ENCODE measurements at places on chromosomes 5 and 9.

DNA sequence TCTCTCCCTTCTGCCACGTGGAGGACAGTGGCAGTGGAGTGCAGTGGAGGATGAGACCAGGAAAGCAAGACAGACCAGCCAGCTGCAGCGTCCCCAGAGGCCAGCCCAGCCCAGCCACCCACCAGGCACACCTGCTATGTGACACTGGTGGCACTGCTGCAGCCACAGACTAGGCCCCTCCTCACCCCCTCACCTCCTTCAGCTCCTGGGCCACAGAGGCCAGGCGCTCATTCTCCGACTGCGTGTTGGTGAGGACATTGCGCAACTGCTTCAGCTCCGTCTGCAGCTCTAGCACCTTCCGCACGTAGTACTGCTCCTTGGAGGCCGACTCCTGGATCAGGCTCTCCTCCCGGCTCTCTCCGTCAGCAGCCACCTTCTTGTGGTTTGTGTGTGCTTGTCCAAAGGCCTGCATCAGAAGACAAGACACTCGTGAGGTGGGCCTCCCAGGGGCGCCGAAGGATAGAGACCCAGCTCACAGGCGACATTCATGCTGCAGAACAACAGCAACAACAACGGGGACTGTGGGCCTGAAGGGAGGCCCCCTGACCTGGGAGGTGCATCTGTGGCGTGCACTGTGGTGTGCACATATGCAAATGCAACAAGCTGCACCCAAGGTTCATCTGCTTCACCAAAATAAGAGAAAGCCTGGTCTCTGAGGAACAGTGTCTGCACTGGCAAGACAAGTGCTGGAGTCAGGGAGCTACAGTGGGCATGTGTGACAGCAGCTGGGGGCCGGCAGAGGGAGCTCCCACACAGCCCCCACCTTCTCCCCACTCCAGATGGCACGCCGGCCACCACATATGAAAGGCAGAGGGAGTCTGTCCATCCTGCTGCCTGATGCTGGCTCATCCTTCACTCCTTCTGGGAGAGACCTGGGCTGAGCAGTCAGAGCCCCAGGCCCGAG, 35.5 kb downstream of the BICD2 start:
- no peak for DNase-seq

DNA sequence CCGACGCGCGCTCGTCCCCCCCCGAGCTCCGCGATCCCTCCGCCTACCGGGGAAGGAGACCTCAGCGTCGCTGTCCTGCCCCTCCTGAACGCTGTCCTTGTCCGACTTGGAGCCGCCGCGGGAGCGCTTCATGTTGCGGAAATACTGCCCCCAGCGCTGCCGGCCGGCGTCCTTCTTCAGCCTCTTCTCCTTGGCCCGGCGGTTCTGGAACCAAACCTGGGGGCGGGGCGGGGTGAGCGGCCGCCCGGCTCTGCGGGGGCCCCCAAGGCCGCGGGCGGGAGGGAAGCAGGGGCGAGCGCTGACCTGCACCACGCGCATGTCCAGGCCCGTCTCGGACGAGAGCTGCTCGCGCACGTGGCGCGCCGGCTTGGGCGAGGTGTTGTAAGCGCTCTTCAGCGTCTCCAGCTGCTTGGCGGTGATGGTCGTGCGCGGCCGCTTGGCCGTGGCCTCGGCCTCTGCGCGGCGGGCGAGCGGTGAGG, 6.3 kb downstream of the LHX3 start:
- no peak for DNase-seq

DNA sequence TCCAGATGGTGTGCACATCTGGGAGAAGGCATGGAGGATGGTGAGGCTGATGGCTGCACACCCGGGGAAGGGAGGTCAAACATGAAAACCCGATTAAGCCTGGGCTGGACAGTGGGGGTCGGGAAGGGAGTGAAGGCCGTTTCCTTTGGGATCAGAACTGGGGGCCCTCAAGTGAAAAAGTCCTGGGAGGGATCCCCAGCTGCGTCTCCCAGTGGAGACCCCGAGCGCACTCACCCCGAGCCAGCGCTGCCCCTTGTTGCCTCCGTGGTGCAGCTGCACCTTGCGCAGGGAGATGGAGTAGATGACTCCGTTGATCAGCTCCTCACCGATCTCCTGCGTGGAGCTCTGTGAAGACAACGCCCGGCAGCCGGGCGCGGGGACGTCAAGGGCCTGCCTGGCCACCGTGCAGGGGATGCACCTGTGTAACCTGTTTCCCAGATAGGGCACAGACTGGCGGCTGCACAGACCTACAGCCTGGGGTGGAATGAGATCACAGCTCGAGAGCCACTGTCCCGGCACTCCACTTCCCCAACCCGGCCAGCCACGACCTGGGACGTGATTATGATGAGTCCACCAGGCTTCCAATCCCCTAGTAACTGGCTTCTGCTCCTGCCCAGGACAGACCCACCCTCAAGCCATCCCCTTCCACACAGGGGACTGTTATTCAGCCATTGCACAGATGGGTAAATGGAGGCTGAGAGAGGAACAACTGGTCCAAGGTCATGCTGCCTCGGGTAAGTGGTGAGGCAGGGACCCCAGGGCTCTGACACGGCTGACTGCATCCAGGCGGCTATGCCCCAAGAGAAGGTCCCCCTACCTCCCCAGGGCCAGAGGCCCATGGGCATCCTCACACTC, 9.0 kb downstream of the RALGDS start:
- no peak for DNase-seq

GRCh38 chr9:7570107-7570720, 229.4 kb downstream of the DMAC1 start:
- no peak for DNase-seq

GRCh38 chr5:179278119-179278518, 67.1 kb downstream of the ADAMTS2 start:
- DNase-seq = no peak

DNA sequence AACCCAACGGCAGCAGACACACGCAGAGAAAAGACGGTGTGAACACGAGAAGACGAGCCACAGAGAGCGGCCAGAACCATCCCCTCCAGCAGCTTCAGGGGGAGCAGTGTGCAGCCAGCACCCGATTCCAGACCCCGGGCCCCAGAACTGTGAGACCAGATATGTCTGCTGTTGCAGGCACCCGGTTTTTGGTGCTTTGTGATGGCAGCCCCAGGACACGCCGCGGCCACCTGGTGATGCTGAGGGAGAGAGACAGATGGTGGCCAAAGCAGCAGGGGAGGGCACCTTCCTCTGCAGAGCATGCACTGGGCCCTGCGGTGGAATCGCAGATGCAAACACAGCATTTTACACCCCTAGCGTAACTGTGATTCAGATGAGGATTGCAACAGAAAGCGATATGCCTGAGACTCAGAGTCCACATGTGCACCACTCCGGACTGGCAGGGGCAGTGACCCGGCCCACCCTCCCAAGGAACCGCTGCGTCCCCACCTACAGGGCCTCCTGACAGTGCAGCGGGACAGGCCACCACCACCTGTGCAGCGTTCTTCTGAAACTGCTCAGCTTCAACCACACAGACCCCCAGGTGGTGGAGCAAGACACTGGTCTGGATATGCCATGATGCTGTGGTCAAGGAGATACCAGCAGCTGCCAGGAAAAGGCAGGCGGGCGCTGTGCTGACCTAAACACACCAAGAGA, 24.0 kb downstream of the ZDHHC11B start:
- DNase-seq = no peak

DNA sequence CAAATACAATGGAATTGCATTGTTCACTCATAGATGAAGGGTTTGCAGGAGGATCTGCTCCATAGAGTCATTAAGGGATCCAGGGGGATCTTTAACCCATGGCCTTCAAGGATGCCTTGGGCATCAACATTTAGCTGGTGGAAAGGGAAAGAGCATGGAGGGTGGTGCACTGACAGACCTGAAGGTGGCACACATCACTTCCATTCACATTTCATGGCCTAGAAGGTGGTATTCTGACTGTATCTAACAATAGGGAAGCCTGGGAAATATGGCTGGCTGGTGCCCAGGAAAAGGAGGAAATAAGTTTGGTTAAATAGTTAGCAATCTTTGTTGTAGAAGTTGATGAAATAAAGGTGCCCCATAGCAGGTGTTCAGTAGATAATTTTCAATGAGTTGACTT, 230.2 kb downstream of the CD180 start:
- DNase-seq = no peak

All from urinary bladder (tissue), 4 donors.